ENCODE measurements at places on chromosomes 12 and 14.

DNA sequence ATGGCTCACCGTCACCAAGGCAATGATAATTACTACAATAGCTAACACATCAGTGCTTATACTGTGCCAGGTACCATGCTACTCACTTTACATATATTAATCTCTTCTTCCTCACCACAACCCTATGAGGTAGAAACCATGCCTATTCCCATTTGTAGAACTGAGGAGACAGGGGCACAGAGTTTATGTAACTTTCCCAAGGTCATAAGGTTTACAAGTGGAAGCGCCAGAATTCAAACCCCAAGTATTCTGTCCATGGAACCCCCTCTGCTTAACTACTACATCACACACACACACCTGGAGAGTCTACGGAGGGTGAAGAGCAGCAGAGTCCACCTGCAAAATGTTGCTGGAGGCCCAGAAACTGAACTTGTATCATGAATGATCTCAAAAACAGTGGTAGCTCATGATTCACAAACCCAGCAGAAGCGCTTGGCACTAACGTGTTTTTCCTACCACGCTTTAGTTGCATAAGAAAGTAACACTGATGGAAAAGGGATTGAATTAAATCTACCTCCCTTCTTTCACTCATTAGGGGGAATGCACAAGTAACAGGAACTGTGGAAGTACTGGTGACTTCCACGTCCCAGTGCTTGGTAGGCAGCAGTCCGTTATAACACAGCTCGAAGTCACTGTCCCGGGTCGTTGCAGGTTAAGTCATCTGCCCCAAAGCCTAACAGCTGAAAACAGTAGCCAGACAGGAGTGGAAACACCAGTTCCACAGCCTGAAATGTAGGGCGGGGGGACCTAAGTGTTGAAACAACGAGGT is 2.0 kb downstream of the ITPR2 start:
- DNase-seq = no peak

DNA sequence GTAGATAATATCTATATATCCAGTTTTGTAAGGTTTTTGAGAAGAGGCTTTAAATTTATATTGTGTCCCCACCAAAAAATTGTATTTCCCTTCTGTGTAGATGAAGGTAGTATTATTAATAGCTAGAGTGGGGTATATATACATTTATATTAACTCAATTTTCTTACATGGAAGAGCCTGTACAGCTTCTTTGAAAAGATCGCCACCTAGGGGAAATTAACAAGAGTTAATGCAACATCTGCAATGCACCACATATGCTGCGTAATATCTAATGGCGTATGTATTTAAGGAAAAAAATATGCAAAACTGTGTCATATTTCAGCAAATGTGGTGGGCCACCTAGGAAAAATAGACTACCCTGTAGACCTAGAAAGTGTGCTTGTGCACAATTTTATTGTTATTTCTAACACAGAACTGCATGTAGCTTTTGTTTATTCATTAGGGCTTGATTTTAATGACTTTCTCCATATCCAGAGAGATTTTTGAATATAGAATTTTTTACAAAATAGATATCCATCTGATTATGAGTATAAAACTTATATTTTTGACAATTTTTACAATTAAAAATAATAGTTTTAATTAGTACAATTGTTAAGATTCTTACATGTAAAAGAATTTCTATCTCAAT is 14.0 kb downstream of the CCER1 start:
- DNase-seq = peak; percentile 83

- peak; percentile 54 for DNase-seq
These were observed 138.5 kb downstream of the CCER1 start for GRCh38 chr12:90816353-90817089.

DNA sequence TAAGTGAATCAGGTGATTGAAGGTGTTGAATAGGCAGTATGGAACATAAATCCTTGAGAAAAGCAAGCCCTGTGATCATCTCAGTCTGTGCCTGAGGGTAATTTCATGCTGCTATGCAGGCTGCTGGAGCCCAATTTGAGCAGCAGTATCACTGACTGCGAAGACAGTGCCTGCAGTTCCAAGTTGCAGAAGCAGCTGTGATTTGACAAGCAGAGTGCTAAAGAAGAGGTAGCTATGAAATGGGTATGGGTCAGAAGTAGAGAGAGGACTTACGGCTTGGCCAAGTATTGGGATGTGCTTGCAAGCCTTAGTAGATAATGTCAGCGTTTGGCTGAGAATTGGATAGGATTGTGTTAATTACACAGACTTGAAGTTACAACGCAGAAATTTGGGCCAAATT is 22.5 kb downstream of the PIK3C2G start:
- peak; percentile 5 for DNase-seq

DNA sequence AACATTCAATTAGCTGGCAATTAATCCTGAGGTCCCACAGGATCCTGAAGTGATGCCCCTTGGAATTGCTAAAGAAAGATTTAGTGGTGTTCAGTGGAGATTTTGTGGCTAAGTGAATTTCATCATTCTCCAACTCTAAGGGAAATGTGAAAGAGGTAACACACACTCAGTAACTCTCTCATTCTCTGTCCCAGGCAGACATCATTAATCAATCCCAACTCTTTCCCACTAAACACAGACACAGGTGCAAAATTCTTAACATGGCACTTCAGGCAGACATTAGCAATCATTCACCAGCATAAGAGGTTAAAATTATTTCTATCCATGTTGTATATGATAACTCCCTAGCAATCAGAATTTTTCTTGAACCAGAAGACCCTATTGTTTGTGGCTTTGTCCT is 40.2 kb downstream of the TRPV4 start:
- no peak for DNase-seq

DNA sequence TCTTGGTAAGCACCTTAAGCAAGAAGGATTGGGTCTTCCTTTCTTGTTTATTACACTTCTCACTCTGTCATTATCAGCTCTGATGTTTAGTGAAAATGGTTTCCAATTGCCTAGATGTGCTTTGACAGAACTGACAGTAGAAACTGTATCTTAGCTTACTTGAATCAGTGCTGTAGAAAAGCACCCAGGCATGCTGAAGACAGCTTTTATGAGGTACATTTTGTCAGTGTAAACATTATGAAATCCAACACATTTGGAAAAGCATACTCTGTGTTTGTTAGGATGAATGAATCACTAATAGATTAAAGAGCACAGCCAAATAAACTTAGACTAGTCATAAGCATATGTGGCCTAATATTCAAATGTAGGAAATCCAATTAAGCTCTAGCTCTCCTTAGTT is 290.2 kb upstream of the NPAS3 start:
- peak; percentile 42 for DNase-seq

DNA sequence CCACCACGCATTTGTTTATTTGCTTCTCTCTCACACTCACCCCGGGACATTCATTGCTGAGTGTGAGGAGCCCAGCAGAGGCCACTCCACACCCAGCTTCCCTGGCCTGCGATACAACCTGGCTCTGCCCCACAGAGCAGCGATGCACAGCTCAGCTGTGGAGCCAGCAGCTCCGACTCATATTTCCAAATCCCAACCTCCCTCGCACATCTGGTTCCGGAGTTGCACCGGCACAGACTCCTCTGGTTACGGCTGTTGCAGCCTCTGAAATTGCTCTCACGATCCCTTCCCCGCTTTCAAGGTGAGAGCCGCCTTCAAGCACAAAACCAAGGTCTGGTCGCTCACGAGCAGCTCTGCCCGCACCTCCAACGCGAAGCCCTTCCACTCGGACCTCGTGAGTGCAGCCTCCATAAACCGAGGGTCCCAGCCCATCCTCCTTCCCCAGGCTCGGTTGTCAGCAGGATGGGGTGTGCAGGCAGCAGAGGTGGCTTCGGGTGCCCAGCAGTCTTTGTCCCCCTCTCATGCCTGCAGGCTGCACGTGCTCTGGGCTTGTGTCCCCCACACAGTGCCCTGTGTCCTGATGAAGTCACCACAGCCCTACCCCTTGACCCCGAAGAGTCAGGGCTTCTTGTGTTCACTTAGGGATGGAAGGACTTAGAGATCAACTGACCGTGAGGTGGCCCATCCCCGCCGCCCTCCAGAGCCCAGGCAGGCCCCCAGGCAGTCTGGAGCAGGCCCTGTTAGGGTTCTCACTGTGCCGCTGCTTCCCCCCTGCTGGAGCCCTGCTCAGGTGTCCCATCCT is 184.3 kb downstream of the ADGRD1 start:
- DNase-seq = no peak

GRCh38 chr12:3732901-3733300 is 20.0 kb downstream of the CRACR2A start:
- DNase-seq = no peak

DNA sequence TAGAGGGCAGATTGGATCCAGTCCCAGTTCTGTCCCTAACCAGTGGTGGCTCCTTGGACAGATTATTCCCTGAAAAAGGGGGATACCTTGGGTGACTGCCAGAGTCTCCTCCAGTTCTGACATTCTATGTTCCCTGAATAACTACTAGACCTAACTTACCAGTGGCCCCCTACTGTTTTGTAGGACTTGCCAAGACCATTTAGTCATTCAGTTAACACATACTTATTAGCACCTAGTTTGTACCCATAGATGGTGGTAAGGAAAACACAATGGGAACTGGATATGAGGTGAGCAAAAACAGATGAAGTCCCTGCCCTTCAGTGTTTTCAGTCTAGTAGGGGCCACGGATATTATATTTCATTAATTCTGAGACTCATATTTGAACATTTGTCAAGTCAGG is 3.5 kb downstream of the PRPF40B start:
- DNase-seq = no peak

DNA sequence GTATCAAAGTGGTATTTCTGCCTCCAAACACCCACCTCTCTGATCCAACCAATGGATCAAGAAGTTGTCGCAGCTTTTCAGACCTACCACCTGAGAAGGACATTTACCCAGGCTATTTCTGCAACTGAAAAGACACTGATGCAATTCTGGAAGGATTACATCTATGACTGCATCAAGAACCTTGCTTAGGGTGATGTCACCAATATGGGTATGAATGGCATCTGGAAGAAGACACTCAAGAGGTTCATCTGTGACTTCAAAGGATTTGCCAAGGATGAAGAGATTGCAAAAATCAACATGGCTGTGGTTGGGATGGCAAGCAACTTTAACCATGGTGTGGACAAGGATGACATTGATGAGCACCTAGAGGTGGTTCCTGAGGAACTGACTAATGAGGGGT is 154.2 kb downstream of the PCNX1 start:
- DNase-seq = peak; percentile 33

GRCh38 chr14:105389534-105389933 is 8.8 kb upstream of the TEX22 start:
- DNase-seq = no peak

DNA sequence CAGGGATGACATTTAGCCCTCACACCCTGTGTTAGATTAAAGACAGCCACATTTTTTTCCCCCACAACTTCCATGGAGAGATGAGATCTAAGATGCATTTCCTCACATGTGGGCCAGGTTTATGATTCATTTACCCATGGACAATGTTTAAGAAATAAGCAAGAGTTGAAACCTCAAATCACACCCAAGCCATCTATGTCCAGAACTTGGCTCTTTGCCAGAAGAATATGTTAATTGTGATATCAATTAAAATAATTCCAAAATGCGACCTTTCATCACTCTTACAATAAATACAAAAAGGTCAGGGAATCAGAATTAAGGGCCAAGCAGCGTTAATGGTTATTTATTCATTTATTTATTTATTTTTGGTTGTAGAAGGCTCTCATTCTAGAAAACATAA is 1376.9 kb upstream of the TMEM132C start:
- no peak for DNase-seq

DNA sequence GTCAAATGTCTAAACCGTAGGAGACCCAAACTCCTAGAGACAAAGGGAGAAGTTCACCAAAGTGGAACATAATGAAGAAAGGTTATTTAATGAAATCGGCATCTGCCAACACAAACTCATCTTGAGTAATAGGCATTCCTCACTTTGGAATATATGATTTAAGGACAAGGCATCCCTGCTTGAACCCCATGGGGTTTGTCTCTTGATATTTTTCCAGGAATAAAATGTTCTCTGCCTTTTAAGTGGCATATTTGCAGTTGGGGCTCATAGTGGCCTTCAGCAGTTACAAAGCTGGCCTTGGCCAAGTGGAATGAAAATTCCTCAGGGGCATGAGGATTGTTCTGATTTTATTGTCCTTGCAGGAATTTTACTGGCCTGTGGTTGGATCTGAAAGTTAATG is 7.1 kb downstream of the POP5 start:
- no peak for DNase-seq

GRCh38 chr12:6226679-6227051 is 26.5 kb downstream of the CD9 start:
- DNase-seq = no peak

DNA sequence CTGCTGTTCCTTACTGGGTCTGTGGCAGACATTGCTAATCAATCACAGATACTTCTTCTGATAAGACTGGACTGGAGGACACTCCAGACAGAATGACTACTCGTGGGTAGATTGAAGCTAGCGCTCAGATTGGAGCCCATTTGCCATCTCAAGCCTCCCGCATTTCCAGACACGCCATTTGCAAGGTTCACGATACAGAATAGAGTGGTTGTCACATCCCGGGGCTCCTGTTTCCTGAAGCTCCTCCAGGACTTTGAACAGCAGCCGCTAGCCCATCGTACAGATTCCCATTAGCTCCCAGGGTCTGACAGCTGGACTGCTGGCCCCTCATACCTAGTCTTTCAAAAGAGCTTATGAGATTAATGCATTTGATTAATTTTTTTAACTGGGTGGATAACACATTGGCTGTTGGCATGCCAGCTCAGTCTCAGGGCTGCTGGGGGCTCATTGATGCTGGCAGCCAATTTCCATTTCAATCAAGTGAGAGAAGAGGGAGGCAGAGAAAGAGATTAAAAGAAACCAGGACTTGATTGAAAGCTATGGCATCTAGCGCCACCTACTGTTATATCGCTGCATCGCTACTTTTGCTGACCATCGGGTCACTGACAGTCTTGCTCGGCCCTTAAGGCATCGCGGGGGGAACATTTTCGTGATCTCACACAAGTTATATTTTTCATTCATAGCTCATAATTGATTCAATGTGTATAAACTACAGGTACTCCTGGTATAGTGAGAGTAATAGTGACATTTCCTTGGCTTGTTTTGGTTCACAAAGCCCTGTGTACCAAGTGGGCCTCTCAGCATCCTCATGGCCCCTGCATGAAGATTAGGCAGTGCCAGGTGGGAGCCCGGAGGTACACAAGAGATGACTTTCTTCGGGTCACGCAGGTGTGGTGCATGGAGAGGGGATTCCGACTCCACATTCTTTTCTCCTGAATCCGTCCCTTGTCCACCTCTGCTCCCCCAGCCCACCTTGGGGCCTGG is 78.6 kb downstream of the CCDC60 start:
- DNase-seq = peak; percentile 82

All from fibroblast of pulmonary artery (primary cell).